GM12878 (cell line): ENCODE measurements at places on chromosomes 5 and 9. TPM values are rescaled to one million over a fixed set of nuclear protein-coding genes. Genes with fewer than 3 reads are reported as not detected.

The GPR150 gene
- total RNA-seq: 0.92 and 1.3 TPM in 2 replicates

The FOXD4L4 gene
- 0.24 and 0.36 TPM in 2 replicates for total RNA-seq

The SLC36A3 gene
- total RNA-seq: not detected in 2 replicates

The SLC34A1 gene
- 0.05 and 0.10 TPM in 2 replicates for total RNA-seq

The PCDH1 gene
- 0.27 and 0.36 TPM in 2 replicates for total RNA-seq

The ANKRD34B gene
- not detected in 2 replicates for total RNA-seq

The UBAC1 gene
- 38.2 and 40.1 TPM in 2 replicates for total RNA-seq

The DRD1 gene
- total RNA-seq: not detected in 2 replicates

The CCNH gene
- total RNA-seq: 43.9 and 46.8 TPM in 2 replicates

The GNA14 gene
- total RNA-seq: not detected in 2 replicates
